Left lobe of liver (tissue), 2 donors: ENCODE measurements at places on chromosomes 4 and X. TPM values are rescaled to one million over a fixed set of nuclear protein-coding genes. Genes with fewer than 3 reads are reported as not detected.

The ARMCX6 gene
- 8.8 TPM for total RNA-seq

The GABRG1 gene
- total RNA-seq: not detected

DNA sequence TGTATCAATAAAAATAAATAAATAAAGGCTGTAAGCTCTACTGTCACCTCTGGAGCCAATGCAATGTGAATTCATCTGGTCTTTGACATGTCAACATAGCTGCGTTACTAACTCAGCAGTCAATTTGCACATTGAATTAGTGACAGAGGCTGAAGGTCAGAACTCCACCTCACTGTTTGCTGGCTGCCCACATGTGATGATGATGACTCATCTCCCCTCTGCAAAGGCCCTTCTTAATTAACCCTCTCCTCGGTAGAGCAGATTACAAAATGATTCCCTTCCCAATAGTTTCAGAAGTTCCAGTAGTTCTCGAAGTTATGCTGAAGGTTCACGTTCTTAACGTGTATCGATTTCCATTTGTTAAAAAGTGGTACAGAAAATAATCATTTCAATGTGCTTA lies 1626.0 kb upstream of the TENM3 start:
- DNase-seq: no peak

- DNase-seq: no peak
These were observed 477 bp downstream of the KLHL13 start for GRCh38 chrX:118115953-118116712.

GRCh38 chr4:163816494-163816893 lies 322.0 kb downstream of the TMA16 start:
- DNase-seq: no peak

- DNase-seq: peak; percentile 84
These were observed 155.5 kb downstream of the DHX15 start for GRCh38 chr4:24428850-24429249.
